Amniotic stem cell (primary cell): ENCODE measurements at places on chromosomes 4 and X.

DNA sequence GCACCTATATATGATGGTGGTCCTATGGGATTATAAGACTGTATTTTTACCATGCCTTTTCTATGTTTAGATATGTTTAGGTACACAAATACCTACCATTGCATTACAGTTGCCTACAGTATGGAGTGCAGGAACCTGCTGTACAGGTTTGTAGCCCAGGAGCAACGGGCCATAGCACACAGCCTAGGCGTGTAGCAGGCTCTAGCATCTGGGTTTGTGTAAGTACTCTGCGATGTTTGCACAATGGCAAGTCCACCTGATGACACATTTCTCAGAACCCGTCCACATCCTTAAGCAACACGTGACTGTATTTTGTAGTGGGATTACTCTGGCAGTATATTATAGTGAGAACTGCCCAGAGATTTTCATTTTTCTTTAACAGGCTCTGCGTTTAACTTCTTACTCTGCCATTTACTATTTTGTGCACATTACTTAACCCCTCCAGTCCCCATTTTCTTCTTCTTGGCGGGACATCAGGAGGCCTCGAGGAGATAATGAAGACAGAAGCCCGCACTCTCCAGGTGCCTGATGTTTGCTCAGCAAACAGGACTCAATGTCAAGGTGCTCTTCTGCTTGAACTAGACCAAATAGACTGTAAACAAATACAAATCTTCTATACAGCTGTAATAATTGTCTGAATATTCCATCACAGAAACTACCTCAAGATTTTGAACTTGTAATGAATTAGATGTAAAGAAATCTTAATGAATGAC is 102.0 kb upstream of the PDLIM3 start:
- DNase-seq = no peak

DNA sequence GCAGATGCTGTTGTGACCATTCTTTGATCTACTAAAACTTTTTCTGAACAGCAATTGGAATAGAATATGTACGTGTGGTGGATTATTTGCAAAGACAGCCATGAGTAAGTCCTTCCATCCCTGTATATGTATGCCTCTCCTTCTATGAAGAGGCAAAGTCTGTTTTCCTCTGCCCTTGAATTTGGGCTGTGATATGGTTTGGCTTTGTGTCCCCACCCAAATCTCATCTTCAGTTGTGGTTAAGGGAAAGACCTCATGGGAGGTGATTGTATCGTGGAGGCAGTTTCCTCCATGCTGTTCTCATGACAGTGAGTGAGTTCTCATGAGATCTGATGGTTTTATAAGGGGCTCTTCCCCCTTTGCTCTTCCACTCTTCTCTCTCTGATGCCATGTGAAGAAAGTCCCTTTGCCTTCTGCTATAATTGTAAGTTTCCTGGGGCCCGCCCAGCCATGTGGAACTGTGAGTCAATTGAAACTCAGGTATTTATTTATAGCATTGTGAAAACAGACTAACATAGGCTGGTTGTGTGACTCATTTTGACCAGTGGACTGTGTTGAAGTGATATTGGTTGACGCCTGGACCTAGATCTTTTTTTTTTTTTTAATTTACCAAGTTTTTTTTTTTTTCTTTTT is 108.3 kb upstream of the CAMK2D start:
- no peak for DNase-seq

DNA sequence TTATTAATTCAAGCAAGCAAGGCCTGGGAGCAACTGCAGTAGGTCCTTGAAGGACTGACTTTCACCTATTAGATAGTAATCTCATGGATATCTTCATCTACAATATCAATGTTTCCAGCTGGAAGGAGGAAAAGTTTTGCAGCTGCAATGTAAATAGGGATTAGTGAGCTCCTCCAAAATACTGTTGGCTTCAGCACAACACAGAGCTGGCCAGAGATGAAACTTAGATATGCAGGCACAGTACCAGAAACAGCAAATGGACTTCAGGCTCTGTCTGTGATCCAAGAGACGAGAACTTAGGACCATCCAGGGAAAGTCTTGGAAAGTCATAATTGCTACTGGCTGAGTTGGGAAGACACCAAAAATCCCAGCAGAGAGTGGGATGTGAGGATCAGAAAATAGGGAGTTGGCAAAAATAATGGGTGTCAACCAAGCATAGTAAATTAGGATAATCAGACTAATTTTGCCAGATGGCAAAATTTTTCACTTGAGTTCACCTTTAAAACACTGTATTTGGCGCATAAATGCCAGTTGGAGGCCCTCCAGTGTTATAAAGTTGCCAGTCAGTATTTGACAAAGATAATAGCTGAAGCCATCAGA is 57.5 kb downstream of the PARM1 start:
- DNase-seq = no peak

DNA sequence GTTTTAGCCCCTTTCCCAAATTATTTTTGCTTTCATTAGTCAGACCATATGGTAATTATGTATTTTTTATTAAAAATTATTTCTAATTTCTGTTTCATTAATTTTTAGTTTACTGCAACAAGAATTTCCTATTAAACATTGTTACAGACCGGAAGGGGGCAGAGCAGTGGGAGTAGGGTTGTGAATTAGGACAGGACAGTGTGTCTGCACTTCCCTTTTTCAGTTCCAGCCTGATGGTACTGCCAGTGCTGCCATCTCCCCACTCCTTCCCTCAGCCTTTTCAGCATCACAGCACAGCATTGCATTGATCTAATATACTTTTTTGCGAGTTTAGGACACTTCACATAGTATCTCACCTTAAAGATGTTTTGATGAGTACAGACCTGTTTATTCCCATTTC is 76.5 kb downstream of the STIM2 start:
- no peak for DNase-seq

- no peak for DNase-seq
These were observed 53.5 kb downstream of the BMP3 start for GRCh38 chr4:81084029-81084428.

DNA sequence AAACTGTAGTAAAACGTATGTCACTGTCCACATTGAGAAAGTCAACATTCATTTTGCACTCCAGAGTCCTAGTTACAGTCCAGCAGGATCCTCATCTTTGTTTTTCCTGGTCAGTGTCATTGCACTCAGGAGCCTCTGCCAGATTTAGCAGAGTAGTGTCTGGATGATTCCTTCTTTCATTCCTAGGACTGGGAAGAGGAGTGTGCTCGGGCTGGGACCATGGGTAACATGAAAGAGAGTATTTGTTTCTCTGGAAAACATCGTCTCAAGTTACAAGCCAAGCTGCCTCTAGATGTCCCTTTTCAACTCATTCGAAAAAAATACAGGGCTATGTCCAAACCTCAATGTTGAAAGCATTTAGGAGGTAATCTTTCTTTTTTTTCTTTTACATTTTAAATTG is 69.9 kb upstream of the TNIP3 start:
- no peak for DNase-seq

DNA sequence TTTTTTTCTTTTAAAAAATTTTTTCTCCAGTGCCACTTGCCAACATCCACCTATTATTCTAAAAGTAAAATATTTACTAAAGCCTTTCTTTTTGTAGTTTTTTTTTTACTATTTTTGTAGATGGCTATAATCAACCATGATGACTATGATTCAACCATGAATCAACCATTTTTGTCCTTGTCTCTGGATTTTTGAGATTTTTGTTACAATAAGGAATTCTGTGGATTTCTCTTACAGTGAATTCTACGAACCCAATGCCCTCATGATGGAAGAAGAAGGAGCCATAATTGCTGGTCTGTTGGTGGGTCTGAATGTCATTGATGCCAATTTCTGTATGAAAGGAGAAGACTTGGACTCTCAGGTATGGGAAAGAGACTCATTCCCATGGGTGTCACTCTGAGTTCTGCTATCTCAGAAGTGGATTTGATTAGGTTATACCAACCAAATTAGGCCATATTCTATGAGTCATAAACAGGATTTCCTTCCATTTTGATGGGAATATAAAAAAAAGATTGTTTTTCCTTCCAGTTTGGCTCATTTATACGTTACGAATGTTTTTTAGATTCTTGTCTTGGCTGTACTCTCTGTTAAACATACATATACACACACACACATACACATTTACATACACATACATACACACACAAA is 46.7 kb downstream of the RUFY3 start:
- no peak for DNase-seq

DNA sequence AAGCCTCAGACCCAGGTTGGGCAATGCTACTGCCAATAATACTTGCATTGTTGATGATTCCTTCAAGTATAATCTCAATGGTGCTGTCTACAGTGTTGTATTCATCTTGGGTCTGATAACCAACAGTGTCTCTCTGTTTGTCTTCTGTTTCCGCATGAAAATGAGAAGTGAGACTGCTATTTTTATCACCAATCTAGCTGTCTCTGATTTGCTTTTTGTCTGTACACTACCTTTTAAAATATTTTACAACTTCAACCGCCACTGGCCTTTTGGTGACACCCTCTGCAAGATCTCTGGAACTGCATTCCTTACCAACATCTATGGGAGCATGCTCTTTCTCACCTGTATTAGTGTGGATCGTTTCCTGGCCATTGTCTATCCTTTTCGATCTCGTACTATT is 7.4 kb downstream of the LPAR4 start:
- DNase-seq = no peak

DNA sequence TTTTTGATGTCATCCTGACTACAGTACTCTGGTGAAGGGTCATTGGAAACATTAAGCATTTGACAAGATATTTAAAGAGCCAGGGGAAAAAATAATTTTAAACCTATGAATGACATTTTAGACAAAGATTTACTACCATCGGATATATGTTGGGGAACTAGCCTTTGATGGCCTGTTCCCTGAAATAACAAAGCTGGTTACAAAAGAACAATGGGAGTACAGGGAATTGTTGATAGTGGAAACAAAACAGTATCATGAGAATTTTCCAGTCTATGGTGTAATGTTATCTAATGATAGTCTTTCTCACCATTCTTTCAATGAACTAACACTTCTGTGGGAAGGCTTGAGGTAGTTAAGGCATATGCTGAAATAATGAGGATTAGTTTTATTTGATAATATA is 125.9 kb upstream of the KLHL4 start:
- no peak for DNase-seq

GRCh38 chrX:39640866-39641265 is 456.9 kb downstream of the BCOR start:
- no peak for DNase-seq

GRCh38 chr4:171676555-171677215 is 136.5 kb upstream of the GALNTL6 start:
- DNase-seq = no peak

DNA sequence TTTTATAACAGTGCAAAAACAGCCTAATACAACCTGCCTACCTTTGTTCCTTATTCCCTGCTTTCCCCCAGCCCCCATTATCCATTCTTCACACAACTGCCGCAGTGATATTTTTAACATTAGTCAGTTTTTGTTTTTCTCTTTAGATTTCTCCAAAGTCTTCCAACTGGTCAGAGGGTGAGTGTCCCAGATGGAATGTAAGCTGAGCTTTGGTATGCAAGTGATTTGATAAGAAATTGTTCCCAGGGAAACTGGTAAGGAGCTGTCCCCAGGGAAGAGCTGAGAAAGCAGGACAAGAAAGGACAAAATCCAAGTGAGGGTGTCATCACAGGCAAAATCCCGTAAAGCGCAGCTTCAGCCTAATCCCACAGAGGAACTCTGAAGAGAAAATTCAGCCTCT is 475.5 kb upstream of the ADGRL3 start:
- peak; percentile 68 for DNase-seq

- DNase-seq = no peak
These were observed 92.3 kb downstream of the BCOR start for GRCh38 chrX:40005292-40006011.

DNA sequence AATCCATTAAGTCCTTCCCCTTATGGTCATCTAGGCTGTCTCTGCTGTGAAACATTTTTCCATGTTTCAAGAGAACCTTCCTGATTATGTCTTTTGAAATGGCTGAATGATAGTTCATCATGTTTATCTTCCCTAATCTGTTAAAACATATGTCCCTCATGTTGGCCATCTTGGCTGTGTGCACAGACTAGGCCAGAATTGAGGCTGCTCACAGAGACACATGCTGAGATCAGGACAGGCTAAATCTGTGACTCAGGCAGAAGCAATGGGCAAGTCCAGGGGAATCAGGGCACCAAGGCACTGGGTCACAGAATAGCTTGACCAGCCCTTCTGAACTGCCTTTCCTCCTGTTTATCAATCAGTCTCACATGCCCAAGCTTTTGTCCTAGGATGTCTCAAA is 78.3 kb downstream of the FHDC1 start:
- no peak for DNase-seq
